ENCODE measurements at places on chromosomes 11 and 22.

DNA sequence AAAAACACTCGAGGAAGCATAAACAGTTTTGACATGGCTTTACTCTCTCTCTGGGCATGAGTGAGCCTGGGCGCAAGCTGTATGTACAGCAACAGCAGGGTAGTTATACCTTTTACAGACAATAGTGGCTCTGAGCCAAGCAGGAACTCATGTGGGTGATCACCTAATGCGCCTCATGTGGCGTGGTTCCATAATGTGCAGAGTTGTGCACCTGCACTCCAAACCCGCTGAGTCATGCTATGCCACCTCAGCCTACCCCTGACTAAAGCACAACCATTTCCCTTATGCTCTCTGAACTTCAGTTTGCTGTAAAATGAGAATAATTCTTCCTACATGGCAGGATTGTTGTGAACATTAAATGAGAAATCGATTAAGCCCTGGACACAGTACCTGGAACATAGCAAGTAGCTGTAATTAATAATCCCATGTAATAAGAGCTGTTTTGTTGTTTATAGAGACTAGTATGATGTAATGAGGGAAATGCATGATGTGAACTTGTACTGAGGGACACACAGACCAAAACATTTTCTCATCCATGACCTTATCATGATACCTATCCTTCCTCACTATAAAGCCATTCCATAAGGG, 71.6 kb downstream of the CCDC34 start:
- DNase-seq: no peak

GRCh38 chr22:46686221-46687047, 51.6 kb downstream of the CERK start:
- no peak for DNase-seq

DNA sequence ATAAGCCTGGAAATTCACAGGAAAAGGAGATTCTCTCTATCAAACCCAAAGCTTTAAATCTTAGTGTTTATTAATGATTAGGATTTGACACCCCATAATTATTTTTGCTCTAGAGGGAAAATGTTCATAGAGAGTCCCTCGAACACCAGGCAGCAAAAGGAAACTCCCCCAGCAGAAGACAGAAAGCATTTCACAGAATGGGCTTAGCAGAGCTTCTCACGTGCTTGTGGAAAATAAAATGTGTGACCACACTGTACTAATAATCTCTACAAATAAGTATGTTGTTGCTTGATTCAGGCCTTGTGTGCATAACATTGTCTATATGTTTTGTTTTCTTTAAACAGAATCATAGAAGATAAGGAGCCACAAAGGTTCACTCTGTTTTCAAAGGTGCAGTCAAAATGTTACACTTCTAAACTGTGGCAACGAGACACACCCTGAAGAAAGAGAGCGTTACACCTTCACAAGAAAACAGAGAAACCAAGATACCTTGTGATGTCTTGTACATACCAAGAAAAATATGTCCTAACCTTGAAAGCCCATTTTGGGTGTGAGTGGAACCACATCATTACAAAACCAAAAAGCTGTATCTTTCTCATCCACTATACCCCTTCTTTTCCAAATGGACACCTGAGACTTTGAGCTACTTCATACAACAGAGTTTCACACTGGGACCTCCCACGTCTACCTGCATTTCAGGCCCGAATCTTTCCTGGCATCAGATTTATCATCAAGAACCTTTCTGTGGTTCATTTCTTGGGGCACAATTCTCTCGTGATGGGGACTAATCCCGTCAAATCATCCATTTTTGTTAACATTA, 282.5 kb downstream of the ETS1 start:
- DNase-seq: no peak

DNA sequence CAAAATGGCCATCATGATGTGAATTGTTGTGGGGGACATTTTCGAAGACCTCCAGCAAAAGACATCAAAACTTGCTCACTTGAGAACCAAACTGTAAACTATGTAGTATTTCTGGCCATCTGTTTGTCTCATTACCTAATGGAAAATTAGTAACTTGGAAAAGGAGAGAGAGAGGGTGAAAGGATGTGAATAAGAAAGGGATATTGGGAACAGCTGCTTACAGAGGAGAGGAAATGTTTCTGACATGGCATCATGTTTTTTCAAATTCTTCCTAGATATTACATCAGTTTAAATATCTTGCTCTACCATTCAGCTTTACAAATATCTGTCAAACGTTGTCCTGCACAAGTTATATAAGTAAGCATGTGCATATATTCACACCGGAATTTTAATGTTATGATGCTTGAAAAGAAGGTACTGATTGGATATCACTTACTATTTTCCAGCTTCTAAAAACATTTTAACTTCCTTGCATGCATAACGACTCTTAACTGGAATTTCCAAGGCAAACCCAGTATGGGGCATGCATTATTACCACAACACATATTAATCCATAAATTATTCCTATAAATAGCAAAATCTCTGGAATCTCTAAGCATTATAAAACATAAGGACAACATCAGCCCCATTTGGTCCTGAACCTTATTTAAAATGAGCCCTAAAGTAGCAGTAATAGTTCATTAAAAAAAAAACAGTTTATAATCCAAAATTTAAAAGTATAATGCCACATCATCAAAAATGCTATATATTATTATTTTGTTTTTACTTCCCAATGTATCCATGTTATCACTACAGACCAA, 20.0 kb downstream of the GUCY1A2 start:
- DNase-seq: no peak

GRCh38 chr11:1870721-1871466, 18.0 kb downstream of the LSP1 start:
- no peak for DNase-seq

DNA sequence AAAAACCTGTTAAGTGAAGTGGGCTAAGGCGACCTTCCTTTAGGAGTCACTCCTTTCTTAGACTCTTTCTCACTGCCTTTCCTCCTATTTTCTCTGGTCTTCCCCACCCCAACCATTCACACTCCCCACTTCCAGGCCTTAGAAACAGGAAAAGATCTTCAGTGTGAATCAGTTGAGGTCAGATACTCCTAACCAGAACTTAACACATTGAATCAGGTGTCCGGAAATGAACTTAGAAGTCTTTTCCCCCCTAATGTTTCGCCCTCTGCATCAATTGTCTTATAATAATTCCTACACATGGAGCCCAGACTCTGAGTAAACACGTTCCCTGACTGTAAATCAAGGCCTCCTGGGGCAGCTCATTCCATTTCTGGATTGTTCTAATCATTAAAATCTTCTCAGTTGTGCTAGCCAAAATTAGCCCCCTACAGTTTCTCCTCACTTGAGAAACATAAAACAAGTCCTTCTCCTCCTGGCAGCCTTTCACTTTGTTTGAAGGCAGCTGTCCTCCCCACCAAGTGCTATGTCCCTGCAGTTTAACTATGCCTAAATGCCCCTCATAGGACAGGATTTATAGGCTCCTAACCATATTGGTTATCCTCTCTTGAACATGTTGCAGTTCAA, 32.7 kb upstream of the USP47 start:
- no peak for DNase-seq

DNA sequence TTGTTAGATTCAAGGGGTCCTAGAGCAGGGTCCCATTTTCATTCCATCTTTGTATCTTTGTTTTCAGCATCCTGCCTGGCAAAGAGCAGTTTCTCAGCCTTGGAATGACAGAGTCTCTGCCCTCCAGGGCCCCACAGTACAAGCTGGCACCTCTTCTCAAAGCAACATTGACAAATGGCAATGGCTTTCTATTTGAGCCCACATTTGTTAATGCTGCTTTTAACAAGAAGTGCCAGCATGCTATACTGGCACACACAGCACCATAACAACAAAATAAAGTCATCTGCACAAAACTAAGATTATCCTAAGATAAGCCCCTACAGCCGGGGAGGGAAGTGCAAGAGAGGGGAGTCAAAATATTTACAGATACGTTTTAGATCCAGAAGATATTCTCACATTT, 309.7 kb upstream of the C11orf87 start:
- DNase-seq: no peak

DNA sequence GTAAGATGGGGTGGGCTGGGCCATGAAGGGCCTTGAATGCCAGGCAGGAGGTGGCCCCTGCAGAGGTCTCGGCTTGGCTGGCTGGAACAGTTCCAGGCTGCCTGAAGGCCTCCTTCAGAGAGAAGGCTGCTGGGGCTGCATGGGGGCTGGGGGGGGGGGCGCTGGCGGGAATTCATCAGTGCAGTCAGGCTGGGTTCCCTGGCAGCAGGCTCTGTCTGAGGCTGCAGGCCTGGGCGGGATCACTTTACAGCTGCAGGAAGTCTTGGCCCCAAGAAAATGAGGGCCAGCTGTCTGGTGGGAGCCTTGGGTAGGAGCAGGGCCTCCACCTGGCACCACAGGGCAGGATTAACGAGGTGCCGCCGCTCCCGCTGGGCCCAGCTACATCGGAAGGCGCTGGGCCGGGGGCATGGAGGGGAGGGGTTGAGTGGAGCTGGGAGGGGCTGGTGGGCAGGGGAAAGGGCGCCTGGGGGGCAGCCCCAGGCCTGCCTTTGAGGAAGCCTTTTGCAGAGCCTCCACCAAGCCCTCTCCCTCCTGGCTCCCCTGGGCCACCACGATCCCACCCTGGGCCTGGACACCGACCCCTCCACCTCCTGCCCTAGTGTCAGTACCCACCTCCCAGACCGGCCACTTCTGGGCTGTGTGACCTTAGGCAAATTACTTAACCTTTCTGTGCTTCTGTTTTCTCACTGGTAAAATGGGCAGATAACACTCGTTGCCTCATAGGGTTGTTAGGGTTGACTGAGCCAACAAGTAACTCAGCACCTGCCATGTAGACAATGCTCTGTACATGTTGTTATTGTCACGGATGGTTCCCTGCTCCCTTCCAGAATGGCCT, 31.0 kb upstream of the HMOX1 start:
- no peak for DNase-seq

- no peak for DNase-seq
These were observed 41.7 kb downstream of the KIAA1671 start for GRCh38 chr22:24994070-24994763.

DNA sequence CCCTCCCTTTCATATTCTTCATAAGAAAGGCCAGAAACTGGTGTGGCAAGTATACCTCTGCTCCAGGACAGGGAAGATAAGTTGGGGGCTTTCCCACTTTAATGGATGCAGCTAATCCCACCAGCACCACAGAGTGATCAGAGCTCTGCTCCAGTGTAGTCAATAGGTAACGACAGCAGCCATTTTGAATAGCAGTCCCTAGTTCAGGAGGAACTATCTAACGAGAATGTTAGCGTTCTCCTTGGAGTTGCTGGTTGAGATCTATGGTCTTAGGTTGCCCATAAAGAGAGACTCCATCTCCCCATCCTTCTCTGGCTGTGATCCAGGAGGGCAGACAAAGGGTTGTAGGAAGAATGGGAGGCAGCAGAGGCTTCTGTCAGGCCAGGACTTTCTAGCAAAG, 64.0 kb upstream of the CCDC90B start:
- no peak for DNase-seq

GRCh38 chr11:95443386-95443785, 212.4 kb upstream of the SESN3 start:
- DNase-seq: no peak

GRCh38 chr11:88398372-88398771, 60.8 kb upstream of the CTSC start:
- DNase-seq: no peak

GRCh38 chr11:94768602-94769541, 716 bp downstream of the AMOTL1 start:
- DNase-seq: no peak

DNA sequence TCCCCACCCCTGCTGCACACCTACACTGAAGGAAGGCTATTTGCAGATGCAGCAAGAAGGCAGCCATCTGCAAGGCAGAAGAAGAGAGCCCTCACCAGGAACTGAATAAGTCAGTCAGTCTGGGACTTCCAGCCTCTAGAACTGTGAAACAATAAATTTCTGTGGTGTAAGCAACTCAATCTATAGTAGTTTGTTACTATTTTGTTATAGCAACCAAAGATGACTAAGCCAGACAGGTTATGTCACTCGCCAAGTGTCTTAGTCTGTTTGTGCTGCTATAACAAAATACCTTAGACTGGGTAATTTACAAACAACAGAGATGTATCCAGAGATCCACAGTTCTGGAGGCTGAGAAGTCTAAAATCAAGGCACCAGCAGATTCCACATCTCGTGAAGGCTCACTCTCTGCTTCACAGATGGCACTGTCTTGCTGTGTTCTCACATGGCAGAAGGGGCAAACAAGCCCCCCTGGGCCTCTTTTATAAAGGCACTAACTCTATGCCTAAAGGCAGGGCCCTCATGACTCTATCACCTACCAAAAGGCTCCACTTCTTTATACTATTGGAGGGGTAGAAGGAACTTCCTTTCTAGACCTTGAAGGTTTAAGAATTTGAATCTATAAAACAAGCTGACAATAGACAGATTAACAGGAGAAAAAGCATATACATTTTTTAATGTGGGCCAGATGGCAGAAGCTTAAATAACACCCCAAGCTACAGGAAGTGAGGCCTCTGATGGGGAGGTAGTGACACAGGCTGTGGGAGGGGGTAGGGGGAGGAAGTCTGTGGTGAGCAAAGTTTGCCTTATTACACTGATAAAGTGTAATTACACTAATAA, 12.3 kb downstream of the APOL6 start:
- no peak for DNase-seq

GRCh38 chr11:11574373-11575287, 47.2 kb downstream of the GALNT18 start:
- DNase-seq: no peak

DNA sequence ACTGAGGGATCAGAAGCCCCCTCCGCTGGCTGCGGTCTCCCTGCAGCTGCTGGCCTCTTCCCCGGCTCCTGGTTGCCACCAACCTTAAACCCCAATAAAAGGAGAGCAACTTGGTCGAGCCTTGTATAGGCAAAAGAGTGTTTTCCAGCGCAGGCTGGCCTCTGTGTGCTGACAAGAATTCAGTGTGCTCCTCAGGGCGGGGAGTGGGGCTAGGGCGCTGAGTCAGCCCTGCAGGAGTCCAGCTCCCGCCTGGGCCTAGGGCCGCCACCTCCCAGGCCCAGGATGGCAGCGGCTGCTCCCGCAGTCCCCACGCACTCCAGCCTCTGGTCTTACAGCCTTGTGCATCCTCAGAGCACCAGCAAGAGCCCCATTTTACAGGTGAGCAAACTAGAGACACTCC, at the start of gene SHISAL1:
Gene SHISAL1, minus strand, starts transcription at position 186 of the 400 bp plus-strand sequence. CDS start 12,006 bp downstream, outside the sequence.
- no peak for DNase-seq

- DNase-seq: no peak
These were observed 2.8 kb upstream of the USP2 start for GRCh38 chr11:119384332-119384731.

- DNase-seq: no peak
These were observed 12.2 kb downstream of the FAT3 start for GRCh38 chr11:92236856-92237255.

GRCh38 chr22:27597703-27598444, 203.7 kb downstream of the MN1 start:
- no peak for DNase-seq

- no peak for DNase-seq
These were observed 12.0 kb downstream of the ALG8 start for GRCh38 chr11:78127403-78127802.
